ENCODE measurements at places on chromosomes 4 and X.

DNA sequence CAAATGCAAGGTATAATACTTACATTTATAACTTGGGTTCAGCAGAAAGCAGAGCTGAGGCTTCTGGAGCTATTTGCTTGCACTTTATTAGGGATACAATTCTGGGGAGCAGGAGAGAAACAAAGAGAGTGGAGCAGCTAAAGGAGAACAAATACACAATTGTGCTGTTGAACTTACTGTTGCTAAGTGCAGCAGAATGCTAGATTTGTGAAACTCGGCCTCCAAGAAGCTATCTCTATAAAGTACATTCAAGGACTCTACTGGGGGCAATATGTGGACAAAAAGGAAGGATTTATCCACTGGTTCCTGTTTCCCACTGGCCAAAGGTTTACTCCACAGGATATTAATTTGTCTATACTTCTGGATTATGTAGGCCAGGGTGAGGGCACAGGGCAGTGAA is 86.8 kb downstream of the PPP1R2C start:
- DNase-seq: no peak

DNA sequence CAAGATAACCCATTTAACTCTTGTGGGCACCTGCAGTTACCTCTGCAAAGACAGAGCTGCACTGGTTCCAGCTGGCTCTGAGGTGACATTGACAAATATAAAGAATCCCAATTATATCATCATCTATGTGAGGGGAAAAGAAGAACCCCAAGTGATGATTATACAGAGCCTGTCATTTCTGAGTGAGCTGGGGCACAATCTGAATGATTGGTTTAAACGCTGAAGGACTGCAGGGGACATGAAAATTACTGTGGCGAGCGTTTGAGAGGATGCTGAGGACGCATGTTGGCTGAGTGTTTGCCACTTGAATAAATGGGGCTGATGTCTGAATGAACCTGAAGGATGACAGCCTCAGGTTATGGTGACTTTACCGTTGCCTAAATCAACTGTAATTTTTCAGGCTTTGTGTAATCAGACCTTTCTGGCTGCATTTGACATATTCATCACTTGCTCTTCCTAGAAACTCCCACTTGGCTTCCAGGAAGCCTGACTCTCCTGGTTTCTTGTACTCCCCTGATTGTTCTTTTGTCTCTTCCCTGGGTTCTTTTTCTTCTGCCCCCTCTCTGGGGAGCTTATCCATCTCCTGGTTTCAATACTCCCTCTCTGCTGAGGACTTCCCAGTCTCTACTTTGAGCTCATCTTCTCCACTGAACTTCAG is 4.1 kb upstream of the HSD17B10 start:
- no peak for DNase-seq

DNA sequence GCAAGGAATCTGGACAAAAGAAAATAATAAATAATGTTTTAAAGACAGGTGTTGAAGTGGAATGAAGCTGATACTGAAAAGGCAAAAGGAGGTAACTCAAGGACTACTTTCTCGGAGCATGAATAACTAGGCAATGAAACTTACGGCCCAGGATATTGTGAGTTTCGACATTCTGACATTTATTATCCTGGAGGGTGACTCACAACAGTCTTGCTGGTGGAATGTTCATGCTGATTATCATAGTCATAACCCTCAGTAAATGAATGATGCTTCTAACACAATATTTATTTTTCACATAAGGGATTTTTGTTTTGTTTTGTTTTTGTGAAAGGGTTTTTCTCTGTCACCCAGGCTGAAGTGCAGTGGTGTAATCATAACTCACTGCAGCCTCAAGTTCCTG is 147.0 kb upstream of the HPGD start:
- no peak for DNase-seq

GRCh38 chrX:70479922-70480659 is 35.5 kb downstream of the DLG3 start:
- DNase-seq: no peak

- no peak for DNase-seq
These were observed 61.2 kb downstream of the CPE start for GRCh38 chr4:165439981-165440380.

GRCh38 chr4:153765894-153766293 is 6.1 kb upstream of the RNF175 start:
- no peak for DNase-seq

DNA sequence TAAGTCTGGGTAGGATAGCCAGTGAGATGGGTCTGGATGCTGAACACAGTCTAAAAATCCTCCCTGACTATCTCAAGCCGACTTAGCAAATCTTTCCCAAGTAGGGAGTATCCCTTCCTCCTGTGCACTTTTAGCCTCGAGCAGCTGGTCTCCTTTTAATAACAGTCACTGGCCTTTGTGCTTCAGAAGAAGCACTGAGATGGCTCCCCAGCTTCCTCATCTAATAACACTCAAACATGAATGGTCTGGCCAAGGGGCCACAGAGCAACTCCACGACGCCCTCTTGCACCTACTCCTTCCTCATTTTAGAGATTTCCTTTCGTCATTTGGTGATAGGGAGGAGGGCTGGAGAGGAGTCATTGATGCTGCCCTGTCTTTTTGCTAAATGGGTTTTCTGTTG is 78.8 kb upstream of the TMEM150C start:
- no peak for DNase-seq

- DNase-seq: no peak
These were observed 201.5 kb downstream of the NWD2 start for GRCh38 chr4:37446016-37446415.

DNA sequence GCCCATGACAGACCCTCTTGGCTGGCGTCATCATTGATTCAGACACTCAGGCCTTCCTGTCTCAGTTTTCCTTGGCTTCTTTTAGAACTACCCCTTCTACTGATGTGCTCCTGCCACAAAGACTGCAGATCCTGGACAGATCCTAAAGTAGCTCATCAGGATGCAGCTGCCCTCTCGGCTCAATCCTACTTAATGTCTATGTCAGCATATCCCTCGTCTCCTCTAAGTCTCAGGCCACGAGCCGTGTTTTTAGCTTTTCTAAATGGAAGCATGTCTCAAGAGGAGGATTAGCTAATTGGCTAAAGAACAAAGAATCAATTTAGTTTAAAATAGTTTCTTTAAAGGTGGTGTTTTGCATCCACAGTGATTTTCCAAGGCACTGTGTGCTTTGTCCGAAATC is 447.7 kb downstream of the STIM2 start:
- no peak for DNase-seq

DNA sequence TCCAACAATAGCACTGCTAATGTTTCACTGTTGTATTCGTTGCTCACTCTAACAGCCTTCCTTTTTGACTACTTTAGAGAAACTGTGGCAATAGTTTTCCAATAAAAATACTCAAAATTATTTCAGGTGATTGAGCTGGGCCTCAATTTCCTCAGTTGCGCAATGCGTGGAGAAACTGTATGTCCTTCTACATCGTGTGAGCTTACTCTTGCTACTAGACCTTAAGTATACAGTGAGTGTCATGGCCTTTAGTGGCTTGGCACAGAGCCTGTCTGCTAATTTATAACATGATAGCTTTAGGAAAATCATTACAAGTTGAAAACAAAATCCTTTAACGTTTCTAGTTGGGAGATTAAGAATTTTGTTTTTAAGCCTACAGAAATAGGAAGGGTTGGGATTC is 114.5 kb downstream of the COL4A6 start:
- no peak for DNase-seq

GRCh38 chrX:38669428-38669827 is 108.1 kb downstream of the TSPAN7 start:
- no peak for DNase-seq

DNA sequence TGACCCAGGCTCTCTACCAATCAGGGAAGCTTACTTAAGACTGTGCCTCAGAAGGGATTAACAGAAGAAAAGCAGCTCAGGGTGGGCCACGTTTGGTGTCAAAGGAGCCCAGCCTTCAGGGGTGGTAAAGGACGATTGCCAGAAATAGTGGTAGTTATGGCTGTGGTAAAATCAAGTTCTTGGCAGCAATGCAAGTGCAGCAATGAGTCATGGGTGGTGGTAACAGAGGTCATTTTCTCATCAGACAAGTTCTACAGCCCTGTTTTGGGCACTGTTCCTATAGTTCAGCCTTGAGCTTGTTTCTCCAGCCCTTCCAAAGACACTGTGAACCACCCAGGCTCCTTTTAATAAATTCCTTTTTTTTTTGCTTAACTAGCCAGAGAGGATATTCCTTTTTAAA is 120.3 kb downstream of the EFHC2 start:
- DNase-seq: no peak

GRCh38 chr4:54085284-54085683 is 14.7 kb upstream of the GSX2 start:
- no peak for DNase-seq

- DNase-seq: no peak
These were observed 51.1 kb upstream of the UGT8 start for GRCh38 chr4:114547340-114548134.

DNA sequence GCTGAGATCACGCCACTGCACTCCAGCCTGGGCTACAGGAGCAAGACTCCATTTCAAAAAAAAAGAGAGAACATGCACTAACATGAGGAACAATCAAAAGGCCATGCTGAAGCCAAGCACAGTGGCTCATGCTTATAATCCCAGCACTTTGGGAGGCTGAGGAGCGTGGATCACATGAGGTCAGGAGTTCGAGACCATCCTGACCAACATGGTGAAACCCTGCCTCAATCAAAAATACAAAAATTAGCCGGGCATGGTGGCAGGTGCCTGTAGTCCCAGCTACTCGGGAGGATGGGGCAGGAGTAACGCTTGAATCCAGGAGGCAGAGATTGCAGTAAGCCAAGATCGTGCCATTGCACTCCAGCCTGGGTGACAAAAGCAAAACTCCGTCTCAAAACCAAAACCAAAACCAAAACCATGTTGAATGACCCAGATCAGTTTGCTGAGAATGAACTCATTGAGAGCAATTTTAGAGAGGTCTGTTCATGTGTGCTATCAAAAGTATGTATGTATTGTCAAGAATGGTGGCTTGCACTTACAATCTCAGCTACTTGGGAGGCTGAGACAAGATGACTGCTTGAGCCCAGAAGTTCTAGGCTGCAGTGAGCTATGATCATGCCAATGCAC is 44.8 kb downstream of the PDS5A start:
- no peak for DNase-seq

DNA sequence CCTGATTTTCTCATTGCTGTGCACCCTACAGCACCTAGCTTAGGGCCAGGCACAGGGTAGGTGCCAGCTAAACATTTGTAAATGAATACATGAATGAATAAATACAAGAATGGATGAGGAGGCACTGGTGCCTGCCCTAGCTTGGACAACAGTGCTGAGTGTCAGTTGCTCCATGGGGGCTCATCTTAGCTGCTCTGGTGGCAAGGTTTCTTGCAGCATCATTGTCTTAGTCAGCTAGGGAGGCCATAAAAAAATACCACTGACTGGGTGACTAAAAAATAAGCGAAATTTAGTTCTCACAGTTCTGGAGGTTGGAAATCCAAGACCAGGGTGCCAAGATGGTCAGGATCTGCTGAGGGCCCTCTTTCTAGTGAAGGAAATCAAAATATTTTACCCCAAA is 31.2 kb downstream of the TMEM31 start:
- DNase-seq: no peak

DNA sequence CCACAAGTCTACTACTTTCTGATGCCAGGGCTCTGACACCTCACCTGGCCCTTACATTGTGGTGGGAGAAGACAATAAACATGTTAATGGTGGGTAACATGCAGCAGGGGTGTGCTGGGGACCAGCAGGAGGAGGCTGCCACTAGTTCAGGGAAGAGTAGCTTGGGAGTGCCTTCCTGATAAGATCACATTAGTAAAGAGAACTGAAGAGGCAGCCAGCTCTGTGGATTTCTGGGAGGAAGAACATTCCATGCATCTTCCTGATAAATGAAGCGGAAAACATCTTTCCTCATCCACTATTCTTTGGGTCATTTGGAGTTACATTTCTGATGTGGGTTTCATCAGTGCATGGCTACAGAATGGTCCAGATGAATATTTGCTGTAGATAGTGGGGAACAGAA is 9.0 kb downstream of the RNF150 start:
- DNase-seq: no peak

GRCh38 chr4:31467781-31468180 is 747.6 kb downstream of the PCDH7 start:
- DNase-seq: no peak

GRCh38 chrX:133495464-133496391 is 80.4 kb upstream of the GPC4 start:
- DNase-seq: no peak

DNA sequence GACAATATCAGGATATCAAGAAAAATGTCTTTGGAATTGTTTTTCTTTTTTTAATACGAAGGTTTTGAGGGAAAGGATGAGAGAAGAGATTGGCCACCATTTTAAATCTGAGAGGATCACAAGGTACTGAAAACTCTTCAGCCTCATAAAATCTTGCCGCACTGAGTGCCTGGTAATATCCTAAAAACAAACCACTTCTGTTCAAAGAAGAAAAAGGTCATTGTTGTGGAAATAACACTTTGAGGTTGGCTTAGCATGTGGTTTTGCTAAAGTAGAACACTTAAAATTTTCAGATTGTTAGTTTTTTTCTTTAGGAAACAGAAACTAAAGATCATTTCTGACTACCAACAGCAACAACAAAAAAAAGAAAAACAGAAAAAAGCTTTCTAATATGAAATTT is 1.0 kb upstream of the CLDN22 start:
- no peak for DNase-seq

GRCh38 chrX:115968436-115969252 is 201.9 kb upstream of the AGTR2 start:
- no peak for DNase-seq

GRCh38 chr4:113635739-113636437 is 125.7 kb downstream of the CAMK2D start:
- DNase-seq: no peak

GRCh38 chr4:128831531-128832242 is 22.2 kb downstream of the JADE1 start:
- no peak for DNase-seq

DNA sequence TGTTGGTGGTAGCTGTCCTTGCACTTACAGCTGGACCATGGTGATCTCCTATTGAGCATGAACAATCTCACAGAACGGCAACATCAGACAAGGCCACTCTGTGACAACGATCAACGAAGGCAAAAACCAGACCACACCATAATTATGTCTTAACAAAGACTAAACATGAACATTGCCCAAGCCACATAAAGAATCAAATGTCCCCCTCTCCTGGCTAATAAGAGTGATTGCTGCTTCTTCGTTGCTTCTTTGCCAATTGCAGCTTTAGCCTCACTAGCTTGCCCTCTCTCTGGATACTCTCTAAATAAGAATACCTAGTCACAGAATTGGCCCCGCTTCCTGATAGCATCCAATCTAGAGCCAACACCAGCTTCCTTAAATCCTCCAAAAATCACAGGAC is 41.5 kb upstream of the PGRMC1 start:
- no peak for DNase-seq

GRCh38 chr4:107666134-107666533 is 53.9 kb downstream of the PAPSS1 start:
- no peak for DNase-seq

GRCh38 chr4:75630937-75631329 is 605 bp upstream of the CDKL2 start:
- no peak for DNase-seq

- DNase-seq: peak; percentile 65
These were observed at the start of gene CFAP299 for GRCh38 chr4:80335554-80336358. Gene CFAP299, plus strand, starts transcription at chr4:80335730.

- no peak for DNase-seq
These were observed 56.2 kb downstream of the TRIML1 start for GRCh38 chr4:188195389-188195985.
